IPS DF 19.7 (cell line): ENCODE measurements at places on chromosomes 2 and 18.

- no peak for DNase-seq
These were observed 95.1 kb downstream of the BAZ2B start for GRCh38 chr2:159521272-159521671.

DNA sequence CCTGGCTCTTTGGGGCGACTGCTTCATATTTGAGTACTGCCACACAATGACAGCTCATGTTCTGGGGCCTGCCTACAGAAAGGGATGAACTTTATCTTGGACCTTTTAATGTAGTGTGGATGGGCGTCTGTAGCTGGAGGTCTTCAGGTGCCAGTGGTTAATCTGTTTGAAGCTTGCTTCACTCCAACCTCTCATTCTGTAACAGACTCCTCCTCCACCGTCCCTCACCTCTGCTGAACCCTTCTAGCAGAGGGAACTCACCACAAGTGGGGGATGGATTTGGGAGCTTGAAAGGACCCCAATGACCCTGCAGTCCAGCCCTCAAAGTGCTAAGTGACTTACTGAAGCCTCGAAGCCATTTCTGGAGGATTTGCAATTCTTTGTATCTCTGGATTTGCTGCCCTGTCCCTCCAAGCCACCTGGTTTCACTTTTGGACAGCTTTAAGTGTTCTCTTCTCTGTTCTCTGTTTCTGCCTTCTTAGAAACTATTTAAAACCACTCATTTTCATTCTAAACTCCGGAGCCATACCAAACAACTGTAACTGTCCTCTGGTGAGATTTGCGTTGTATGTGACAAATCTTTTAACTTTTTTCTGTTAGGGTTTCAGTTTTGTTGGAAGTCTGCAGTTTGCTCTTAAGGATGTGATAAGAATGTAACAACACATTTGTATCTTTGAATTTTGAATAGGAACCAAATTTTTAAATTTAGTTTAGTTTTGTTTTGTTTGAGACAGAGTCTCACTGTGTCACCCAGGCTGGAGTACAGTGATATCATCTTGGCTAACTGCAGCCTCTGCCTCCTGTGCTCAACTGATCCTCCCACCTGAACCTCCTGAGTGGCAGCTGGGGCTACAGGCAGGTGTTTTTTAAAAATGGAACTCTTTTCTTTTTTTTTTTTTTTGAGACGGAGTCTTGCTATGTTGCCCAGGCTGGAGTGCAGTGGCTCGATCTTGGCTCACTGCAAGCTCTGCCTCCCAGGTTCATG lies 37.0 kb upstream of the CASP8 start:
- no peak for DNase-seq

DNA sequence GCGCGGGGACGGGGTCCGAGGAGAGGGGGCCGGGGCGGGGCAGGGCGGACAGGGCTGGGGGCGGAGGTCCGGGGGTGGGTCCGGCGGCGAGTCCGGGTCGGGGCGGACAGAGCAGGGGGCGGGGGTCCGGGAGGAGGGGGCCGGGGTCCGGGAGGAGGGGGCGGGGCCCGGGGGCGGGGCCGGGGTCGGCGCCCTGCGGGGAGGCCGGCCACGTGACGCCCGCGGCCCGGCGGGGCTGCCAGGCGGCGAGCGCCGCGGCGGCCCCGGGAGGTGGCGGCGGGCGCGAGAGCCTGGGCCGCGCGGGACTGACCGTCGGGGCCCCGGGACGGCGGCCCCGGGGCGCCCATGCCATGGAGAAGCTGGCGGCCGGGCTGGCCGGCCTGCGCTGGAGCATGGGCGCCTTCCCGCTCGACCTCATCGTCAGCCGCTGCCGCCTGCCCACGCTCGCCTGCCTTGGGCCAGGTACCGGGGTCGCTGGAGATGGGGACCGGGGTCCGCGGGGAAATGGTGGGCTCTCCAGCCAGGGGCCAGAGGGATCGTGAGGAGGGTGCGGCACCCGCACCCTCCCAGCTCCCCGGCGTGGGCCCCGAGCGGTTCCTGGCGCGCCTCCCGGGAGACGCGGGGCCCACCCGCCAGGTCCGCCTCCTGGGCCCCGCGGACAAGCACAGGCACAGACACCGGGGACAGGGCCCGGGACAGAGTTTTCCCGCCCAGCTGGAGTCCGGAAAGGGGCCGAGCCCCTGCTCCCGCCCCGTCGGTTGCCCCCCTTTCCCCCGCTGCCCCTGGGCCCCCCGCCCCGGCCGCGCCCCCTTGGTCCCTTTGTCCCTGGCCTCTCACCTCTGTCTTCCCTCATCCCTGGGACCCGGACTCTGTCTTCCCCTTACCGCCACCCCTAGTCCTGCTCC lies at the start of gene GAREM2:
GAREM2 (plus strand) TSS at position 218 of the 905 bp plus-strand sequence; CDS start at position 351, 133 bp downstream.
- DNase-seq: no peak

DNA sequence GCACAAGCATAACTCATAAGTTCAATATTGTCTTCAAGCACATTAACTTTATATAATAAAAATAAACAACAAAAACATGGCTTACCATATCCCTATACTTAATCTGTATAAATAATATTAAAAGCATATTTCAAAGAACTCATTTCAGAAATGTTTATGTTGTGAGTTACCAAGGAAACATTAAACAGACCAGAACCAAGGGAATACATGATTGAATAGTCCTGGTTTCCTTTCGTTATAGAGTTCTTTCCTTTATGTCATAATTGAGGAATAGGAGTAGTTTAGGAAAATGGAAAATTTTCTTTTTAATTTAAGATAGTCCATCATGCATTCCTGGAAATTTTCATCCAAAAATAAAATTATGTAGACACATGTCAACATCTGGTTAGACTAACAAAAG lies 343.0 kb downstream of the ERBB4 start:
- no peak for DNase-seq

DNA sequence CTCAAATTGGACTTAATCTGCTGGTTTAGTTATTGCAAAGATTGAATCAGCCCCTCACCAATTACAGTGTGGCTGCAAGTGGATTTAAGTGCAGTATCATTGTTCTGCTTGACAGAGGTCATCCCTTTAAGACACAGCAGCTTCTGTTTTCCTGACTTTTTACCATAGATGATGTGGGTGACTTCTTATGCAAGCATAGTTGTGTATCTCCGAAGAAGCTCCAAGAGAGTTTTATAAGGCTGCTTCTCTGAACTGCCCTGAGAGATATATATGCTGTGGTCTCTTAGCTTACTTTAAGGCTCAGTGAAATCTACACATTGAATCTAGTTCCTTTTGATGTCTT lies 3.5 kb downstream of the TRIB2 start:
- no peak for DNase-seq

DNA sequence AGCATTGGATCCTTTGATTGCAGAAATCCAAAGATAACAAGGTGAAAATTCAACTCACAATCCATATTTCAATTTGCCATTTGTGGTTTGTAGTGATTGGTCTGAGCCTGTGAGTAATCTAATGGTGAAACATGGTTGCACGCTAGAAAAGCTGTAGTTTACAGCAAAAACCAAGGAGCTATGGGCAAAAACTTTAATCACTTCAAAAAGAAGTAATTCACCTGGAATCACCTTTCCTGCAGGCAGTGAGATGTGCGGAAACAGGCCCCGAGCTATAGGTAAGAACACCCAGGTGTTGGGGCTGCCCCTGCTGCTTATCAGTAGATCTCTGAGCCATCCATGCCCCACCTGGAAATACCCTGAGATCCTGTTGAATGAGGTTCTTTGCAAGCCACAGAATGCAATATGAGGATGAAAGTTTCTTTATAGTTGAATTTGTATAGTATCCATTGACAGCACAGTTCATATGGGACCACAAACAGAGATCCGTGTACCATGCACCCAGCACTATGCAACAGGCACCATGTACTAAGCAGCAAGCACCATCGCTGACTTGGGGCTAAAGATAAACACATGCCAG lies 208.2 kb downstream of the SPP2 start:
- no peak for DNase-seq

DNA sequence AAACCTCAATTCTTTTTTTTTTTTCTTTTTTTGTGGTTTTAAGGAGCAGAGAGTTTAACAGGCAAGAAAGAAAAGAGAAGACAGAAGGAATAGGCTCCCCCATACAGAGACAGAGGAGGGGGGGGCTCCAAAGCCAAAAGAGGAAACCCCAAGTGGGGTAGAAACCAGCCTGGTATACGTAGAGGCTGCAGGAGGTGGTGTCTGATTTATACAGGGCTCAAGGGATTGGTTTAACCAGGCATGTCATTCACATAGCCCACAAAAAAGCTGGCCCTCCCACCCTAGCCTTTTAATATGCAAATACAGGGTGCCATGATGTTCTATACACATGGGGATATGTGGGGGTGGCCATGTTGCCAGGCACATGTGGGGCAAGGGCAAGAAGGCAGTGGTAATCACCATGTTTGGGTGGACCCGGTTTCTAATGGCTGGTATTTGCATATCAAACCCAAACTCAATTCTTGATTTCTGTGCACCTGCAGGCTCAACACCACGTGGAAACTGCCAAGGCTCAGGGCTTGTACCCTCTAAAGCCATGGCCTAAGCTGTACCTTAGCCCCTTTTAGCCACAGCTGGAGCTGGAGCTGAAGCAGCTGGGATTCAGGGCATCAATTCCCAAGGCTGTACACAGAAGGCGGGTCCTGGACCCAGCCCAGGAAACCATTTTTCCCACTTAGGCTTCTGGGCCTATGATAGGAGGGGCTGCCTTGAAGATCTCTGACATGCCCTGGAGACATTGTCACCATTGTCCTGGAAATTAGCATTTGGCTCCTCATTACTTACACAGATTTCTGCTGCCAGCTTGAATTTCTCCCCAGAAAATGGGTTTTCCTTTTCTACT lies 170.3 kb downstream of the MAIP1 start:
- no peak for DNase-seq

- no peak for DNase-seq
These were observed 27.2 kb upstream of the ERICH2 start for GRCh38 chr2:170742896-170743529.

DNA sequence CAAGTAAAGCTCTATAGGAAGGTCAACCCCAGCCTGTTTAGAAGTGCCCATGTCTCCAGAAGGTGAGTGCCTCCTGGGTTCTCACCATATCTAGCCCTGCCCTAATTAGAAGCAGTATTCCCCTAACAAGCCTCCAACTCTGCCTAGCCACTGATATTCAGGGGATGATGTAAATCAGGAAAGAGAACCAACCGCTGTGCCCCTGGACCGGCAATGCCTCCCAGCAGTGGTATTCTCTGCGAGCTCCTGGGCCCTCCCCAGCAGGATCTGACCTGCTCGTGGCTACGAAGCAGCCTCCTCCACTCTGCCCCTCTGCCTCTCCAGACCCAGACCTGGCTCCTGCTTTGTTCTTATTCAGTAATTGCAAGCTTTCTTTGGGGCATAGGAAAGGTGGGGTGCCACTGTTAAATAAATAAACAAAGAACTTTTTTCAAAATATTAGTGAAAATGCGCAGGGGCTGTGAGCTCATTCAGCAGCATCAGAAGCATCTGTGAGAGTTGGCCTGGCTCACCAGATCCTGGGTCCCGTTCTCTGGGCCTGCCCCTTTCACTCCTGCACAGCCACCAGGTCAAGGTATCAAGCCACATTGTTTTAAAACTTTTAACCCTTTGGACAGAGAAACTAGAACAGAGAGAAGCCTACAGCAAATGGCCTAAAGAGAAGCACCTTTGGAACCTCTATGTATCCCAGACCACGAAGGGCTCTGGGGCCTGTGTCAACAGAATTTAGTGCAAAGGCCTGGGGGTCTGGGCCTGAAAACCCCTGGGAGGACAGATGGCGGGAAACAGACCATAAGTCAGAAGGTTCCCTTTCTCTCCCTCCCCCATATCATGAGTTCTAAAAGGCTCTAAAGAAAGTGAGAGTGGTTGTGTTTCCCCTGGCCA lies 11.9 kb downstream of the MREG start:
- no peak for DNase-seq

GRCh38 chr2:12456293-12457106 lies 260.2 kb upstream of the TRIB2 start:
- DNase-seq: no peak

DNA sequence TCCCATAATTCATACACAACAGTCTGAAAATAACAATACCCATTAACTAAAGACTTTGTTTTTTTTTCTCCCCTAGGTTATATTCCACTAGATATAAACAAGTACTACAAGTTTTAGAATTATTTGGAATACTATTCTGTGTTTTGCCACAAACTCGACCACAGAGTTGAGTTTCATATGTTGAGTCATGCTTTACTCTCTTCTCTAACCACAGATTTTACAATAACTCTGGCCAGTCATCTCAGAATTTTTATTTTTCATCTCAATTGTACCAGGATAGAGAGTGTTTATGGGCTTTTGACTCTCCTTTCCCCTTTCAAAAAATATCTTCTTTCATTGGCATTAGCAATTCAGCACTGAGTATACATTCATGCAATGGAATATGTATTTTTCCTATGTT lies 348.7 kb upstream of the GALNT5 start:
- no peak for DNase-seq

GRCh38 chr2:240953426-240954410 lies 44.7 kb upstream of the SNED1 start:
- no peak for DNase-seq

DNA sequence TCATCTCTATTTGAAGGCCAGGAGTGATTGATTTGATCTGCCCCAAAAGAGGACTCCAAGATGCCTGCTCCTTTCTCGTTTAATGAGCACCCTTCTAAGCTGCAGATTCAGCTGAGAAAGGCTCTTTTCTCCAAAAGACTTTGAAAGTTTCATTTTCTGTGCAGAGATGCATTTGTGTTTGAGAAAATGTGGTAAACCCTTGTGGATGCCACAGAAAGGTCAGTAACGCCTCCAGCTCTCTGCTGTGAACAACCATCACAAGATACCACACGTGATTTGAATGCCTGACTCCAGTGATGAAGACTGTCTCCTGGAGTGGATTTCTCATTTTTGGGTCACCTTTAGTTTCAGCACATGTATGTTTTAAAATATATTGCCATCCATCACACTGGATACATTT lies 35.0 kb upstream of the CCDC85A start:
- DNase-seq: no peak

GRCh38 chr18:21769206-21769605 lies 28.6 kb downstream of the MIB1 start:
- DNase-seq: no peak

- DNase-seq: no peak
These were observed 61.8 kb downstream of the NXPH2 start for GRCh38 chr2:138718405-138718804.

GRCh38 chr18:7094427-7094826 lies 23.2 kb downstream of the LAMA1 start:
- no peak for DNase-seq

DNA sequence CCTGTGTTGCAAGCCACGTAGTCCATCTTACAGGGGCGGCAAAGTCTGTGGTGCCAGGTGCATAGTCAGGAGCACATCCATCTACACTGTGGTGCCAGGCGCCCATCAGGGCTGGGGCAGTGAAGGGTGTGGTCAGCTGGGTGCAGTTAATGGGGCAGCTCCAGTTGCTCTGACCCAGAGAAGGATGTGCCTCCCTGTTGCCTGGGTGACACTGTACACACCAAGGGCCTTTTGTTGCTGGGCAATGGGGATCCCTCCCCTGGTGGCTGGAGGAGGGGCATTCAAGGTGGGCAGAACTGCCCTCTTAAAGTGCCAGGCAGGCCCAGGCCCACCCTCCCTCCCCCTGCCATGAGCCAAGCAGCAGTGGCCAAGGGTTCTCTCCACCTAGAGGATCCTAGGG lies 28.3 kb upstream of the IMP4 start:
- DNase-seq: no peak

GRCh38 chr2:97728091-97728731 lies 14.8 kb downstream of the ZAP70 start:
- DNase-seq: no peak
